Mesothelial cell of epicardium (in vitro differentiated cells): ENCODE measurements at places on chromosomes 1 and 21.

- no peak for DNase-seq
Observed at GRCh38 chr1:206802401-206802800, 30.1 kb upstream of the IL10 start.

GRCh38 chr1:234772345-234773147 lies 162.6 kb upstream of the IRF2BP2 start:
- DNase-seq = no peak

DNA sequence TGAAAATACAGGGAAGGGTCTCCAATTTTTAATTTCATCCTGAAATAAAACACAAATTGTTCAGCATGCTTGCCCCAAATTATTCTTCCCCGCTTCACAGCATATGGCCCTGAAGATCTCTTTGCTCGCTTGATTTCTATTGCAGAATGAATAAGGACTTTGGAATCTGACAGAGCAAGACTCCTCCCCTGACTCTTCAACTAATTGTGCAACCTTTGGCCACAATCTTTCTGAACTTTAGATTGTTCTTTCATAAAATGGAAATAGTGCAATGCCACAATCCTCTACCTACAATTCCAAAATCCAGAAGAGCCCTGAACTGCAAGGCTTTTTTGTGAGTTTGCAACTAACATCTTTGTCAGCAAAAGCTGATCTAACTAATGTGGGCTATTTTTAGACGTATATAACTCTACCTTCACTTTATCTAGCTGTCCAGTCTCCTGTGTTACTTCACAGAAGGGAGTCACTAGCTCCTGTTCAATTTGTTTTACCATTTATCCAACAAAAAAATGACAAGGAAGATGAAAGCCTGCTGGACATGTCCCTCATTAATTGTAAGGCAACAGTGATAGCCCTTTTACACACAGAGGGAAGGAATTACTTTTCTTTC lies 13.4 kb downstream of the RNASEL start:
- DNase-seq = no peak

DNA sequence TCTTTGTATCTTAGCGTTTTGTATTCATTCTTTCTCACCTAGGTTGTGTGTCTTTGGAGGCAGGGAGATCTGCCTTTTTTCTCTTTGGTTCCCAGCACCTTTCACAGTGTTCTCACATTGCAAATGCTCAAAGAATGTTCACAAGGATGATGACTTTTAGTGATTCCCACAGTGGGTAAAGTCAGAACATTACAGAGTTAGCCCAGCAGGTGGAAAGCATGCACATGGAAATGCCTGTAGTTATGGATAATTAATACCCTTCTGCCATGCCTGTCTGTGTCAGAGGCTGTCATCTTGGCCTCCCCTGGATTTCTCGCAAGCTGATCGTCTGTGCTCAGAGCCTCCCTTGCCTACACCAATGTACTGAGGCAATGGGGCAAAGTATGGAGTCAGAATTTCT lies 458.9 kb downstream of the LMO4 start:
- no peak for DNase-seq

DNA sequence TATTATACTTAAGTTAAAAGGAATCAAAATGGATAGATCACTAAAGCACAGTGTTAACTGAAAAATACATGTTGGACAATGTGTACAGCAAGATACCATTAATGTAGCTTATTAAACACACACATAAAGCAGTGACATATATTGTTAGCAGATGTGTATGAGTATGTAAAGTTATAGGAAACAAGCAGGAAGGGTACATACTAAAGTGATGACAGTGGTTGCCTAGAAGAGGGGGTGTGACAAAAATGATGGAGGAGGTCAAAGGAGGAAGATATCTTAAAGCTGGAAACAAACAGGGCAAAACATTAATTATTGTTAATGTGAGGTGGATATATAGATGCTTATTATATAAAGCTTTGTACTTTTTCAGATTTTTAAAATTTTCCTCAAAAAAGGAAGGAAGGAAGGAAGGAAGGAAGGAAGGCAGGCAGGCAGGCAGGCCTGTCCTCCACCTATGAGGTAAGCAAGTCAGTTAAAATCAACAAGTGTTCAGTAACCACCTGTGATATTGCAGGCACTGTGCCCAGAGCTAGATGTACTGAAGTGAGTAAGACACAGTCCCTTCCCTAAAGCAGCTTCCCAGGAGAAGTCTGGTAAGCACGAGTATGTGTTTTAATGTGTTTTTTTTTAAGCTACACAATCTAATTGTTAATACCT lies 252.9 kb upstream of the NR5A2 start:
- DNase-seq = no peak
